Fibroblast of the conjunctiva (primary cell): ENCODE measurements at places on chromosomes 4 and X.

DNA sequence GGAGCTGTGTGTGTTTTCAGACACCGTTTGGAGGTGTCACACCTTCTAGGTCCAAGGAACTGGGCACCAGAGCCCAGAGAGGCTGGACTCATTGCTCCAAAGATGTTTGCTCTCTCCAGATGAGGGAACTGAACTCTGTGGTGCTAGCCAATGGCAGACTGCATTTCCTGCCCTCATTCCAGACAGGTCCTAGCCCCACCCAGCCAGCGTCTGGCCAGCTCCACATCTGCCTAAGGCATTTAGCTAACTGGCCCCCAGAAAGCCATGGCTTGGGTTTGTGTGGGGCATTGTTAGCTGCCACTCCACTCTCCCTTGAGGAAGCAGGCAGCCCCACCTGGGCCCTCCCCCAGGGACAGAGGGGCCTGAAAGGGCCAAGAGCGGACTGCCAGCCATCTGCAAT is 11.4 kb downstream of the FGD1 start:
- DNase-seq, result no peak

GRCh38 chr4:6493658-6494304 is 21.4 kb upstream of the PPP2R2C start:
- DNase-seq, result no peak

DNA sequence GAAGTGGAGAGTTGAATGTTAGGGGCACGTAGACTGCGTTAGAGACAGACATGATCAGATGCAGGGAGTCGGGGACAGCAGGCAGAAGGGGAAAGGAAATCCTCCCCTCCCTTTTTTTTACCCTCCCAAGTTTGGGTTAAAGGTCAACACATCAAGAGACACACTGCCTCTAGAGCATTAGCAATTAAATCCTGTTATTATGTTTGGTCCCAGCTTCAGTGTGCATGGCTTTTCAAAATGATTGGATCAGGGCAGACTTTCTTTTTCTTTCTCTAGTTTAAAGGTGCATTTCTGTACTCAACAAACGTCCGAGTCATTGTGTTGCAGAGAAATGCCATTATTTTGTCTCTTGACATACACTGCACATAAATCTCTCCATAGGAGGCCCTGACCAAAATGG is 63.9 kb downstream of the USP26 start:
- DNase-seq, result no peak

DNA sequence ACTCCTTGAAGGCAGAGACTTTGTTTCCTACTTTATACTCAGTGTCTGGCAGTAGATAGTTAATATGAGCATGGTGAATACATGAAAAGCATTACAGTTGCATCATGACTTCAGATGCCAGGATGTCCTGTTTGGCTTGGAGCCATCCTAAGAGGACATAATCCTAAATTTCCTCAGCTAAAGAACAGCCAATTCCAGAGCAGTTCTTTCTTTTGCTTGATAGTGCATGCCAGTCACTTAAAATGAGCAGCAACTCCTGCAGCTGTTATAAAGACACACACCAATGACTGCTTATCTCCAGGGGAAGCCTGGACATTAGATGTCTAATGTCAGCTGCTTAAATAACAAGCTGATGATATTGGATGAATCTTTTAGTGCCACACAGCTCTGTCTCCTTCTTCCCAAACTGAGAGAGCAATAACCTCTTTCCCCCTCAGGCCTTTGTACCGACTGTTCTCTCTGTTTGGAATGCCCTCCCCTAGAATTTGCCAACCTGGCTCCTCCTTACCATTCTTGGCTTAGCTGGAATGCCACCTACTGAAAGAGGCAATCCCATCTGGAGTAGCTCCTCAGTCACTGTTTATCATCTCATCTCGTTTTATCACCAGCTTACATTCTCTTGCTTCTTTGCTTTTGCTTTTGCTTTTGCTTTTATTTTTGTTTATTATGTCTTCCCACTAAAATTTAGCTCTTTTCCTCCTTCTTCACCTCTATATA is 100.8 kb upstream of the USP38 start:
- DNase-seq, result no peak

- no peak for DNase-seq
Observed at GRCh38 chr4:140718241-140718952, 37.8 kb downstream of the TBC1D9 start.

DNA sequence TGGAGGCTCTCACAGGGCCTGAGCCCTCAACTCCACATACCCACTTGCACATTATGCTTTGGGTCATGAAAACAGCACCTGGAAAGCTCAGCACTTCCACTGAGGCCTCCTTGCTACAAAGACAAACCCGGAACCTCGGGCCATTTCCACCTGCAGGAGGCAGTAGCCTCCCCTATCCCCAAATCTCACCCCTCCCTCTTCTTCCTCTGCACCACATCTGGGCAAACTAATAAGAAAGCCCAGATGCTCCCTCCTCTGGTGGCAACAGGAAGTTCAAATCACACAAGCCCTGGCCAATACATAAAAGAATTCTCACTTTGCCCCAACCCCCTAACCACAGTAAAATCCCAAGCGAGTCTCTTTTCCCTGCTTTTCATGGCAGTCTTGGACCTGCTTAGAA is 136.4 kb downstream of the MAPK10 start:
- peak; percentile 20 for DNase-seq

DNA sequence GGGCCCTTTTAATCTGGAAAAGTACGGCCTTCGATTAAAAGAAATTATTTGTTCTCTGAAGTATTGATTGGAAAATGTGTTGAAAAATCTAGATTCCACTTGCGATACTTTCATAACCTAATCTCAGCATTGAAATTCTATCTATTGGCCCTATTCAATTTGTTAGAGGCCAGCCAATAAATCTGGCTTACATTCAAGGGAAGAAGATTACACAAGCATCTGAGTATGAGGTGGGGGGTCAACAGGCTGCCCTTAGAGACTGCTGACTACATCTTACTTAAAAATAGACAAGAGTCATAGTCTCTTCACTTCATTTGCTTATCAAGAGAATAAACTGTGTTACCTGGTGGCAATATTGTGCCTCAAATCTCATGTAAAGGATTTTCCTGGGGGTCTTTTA is 248.0 kb upstream of the KCNIP4 start:
- DNase-seq, result no peak

DNA sequence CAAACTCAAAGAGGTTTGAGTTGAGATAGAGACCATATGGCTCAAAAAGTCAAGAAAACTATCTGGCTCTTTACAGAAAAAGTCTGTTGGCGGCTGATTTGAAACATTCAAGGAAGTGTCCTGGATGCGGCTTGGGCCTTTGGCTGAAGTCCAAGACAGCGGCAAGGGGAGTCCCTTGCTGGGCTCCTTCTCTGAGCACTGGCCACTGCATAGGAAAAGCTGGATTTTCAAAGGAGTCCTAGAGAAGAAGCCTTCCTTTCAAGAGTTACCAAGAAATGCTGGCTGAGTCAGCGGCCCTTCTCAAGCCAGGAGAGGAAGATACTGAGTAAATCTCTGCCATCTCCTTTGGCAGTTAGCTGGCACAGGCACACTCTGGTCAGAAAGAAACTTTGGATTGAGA is 12.1 kb downstream of the APLN start:
- DNase-seq, result no peak

- no peak for DNase-seq
Observed at GRCh38 chr4:32689518-32689917, 1969.3 kb downstream of the PCDH7 start.

DNA sequence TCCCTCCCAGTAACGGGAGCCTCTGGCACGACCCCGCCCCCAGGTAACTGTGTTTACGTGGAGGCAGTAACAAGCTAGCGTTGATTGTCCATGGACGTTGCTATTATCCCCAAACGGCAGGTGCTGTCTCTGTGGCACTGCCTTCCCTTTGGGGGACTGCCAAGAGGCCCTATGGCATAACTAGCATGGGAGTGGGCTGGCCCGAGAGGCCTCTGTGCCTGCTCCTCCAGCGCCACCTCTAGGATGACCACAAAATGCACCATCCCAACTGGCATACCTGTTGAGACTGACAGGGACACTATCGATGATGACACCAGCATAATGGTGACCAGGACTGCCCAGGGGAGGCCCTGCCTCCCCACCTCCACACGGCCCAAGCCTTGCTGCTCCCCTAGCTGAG is 1.5 kb downstream of the SRPK3 start:
- DNase-seq, result no peak

DNA sequence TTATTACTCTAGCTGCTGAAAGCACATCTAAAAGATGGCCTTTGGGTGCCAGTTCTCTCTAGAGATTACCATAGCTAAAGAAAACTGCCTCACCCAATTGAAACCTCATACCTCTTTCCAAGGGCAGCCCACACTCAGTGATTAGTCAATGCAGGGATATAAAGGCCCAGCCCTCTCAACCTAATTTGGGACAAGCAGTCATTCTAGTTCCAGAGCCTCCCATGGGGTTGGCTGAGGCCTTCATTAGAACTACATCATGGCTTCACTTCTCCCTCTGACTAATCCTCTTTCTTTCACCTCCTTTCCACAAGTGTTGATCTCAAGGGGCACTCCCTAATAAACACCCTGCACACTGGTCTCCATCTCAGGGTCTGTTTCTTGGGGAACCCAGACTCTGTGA is 38.5 kb upstream of the C1GALT1C1 start:
- no peak for DNase-seq

- no peak for DNase-seq
Observed at GRCh38 chrX:20513185-20513584, 246.5 kb upstream of the RPS6KA3 start.

DNA sequence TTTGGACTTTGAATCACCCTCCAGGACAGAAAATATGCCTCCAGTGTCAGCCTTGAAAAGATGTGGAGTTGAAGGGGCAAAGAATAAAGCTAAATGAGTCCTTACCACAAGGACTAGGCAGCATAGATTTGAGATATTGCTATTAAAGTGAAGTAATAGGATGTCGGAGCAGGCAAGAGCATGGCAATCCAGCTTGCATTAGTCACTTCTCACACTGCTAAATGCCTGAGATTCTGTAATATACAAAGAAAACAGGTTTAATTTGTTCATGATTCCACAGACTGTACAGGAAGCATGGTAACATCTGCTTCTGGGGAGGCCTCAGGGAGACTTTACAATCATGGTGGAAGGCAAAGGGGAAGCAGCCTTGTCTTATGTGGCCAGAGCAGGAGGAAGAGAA is 109.8 kb upstream of the PCDH7 start:
- no peak for DNase-seq

GRCh38 chrX:52839137-52839536 is 28.1 kb downstream of the XAGE5 start:
- DNase-seq, result no peak

DNA sequence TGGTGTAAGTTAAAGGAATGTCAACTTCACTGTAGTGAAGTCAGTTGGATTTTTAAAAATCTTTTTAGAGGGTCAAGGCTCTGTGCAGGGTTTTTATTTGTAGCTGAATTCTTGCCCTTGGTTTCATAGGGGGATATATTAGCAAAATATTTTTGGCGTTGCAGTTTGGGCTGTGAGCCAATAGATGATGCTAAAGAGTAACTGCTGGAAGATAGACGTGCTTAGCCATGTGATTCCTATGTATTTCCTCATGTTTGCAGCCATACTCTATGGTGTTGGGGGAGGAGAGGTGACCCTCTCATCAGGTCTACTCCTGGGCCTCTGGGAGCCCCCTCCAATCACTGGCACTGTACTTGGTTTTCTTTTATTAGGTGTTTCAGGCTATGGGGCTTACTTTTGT is 246.7 kb upstream of the ARHGAP24 start:
- no peak for DNase-seq

GRCh38 chr4:106317815-106318214 is 1.5 kb downstream of the AIMP1 start:
- no peak for DNase-seq

DNA sequence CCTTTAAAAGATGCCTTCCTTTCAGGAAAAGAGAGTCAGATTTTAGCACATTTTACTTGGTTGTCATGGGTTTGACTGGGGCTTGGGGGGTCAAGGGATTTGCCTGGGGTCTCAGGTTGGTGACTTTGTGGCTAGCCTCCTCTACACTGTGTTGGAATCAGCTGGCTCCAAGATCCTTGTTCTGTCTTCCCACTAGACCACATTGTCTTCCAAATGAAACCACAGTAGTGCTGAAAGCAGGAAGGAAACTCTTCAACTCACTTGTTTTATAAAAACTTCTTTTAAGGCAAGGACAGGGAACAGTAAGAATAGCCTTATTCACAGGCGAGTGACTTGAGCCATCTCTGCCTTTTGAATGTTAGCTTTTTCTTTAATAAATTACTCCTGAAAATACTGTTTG is 37.0 kb upstream of the OTUD4 start:
- DNase-seq, result no peak

DNA sequence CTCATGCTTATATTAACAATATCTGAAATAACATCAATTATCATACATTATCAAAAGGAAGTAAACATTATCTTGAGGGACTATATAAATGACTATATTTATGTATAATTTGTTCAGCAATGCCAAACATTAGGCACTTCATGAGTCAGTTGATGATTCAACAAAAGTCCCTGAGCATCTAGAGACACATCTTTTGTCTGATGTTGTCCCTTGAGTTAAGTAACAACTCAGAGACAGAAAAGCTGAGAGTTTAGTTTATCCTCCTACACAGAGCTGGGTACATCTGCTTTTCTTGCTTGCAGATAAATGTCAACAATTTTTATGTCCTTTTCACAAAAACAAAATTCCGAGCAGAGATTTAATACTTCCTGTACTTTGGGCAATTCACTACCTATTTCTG is 311.1 kb downstream of the INPP4B start:
- no peak for DNase-seq

DNA sequence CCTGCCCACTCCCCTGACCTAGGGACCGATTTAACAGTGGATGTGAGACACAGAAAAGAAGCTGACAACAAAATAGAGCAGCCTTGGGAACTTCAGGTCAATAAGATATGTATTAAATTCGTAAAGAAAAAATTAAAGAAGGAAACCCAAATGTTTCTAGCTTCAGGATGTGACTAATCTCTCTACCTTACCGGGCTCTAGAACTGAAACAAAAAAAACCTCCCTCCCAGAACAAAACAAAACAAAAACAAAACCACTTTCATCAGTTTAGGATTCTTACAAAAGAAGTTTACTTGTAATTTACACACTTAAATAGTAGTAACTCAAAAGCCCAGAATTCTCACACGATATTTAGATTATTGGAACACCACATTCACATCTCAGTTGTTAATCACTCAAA is 185.8 kb upstream of the RPS6KA3 start:
- DNase-seq, result no peak

- DNase-seq, result peak; percentile 64
Observed at GRCh38 chr4:41212616-41213203, 1.6 kb downstream of the APBB2 start.

DNA sequence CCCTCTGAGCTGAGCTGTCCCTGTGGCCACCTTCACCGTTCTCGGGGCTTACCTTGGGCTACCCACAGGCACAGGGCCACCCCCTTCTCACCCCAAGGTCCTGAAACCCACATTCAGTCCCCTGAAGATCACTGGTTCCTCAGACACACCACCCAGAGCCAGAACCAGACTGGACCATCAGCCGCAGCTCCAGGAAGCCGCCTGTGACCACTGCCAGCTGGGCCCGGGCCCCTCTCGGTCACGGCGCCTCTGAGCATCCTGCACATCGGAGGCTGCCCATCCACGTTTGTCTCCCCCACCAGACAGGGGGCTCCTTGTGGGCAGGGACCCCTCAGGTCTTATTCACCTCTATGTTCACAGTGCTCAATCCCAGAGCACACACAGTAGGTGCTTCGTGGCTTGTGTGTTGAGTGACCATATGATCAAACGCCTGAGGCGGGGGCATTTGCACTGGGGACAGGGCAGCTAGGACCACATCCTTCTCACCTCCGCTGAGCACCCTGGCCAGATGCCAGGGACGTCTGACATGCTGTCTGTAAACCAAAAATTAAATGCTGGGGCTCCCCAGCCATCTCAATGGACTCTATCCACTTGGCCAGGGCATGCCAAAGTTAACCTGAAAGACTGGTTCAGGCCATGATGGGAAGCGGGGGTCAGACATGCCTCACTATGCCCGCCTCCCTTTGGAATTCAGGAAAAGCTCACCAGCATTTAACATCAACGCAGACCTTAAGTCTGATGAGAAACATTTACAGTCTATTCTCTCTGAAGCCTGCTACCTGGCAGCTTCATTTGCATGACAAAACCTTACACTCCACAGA is 109.4 kb upstream of the AFAP1 start:
- DNase-seq, result no peak
